ENCODE measurements at places on chromosomes 7 and 10. TPM values are rescaled to one million over a fixed set of nuclear protein-coding genes. Genes with fewer than 3 reads are reported as not detected.

GRCh38 chr7:104362756-104363155 is 34.4 kb downstream of the LHFPL3 start:
- no peak for DNase-seq

GRCh38 chr7:150954986-150955518 is 23.1 kb downstream of the KCNH2 start:
- DNase-seq = no peak

DNA sequence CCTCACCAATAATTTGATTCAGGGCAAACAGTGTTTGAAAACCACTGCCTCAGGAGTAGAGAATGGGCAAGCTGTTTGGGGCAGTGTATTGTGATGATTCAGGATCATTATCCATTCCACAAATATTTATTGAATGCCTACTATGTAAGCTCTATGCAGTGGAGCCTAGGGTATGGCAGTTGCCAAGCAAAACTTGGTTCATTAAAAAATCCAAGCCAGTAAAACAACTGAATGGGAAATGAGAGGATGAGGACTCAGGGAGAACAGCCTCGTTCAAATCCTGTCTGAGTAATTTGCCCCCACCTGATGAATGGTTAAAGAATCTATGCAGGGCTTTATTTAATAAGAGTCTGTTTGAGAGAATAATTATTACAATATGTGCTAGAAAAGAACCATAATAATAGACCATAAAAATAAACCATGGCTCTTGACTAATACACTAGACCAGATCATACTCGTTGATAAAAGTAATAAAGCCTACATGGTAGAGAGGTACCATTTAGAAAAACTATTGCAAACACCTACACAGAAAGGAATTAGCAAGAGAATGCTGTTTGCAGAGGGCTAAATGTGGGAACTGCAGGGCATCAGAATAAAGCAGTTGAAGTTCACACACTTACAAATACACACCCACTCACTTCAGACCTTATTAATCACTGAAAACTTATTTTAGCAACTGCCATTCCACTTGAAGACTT is 71.7 kb downstream of the CREB5 start:
- DNase-seq = no peak

DNA sequence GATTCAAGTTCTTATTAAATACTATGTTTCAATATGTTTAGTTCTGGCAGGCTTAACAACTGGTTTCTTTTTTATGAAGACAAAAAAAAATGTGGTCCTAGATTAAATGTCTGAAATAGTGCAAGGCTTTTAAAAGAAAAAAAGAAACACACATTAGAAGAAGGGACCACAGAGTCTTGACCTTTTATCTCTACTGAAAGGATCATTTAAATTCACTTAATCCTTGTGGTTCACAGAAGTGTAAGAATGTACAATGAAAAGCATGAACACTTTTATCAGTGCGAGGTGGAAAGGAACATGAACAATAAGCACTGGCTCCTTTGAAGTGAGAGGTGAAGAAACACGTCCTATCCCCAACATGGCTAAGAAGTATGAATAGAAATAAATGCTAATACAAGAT is 765.1 kb downstream of the MAGI2 start:
- no peak for DNase-seq

DNA sequence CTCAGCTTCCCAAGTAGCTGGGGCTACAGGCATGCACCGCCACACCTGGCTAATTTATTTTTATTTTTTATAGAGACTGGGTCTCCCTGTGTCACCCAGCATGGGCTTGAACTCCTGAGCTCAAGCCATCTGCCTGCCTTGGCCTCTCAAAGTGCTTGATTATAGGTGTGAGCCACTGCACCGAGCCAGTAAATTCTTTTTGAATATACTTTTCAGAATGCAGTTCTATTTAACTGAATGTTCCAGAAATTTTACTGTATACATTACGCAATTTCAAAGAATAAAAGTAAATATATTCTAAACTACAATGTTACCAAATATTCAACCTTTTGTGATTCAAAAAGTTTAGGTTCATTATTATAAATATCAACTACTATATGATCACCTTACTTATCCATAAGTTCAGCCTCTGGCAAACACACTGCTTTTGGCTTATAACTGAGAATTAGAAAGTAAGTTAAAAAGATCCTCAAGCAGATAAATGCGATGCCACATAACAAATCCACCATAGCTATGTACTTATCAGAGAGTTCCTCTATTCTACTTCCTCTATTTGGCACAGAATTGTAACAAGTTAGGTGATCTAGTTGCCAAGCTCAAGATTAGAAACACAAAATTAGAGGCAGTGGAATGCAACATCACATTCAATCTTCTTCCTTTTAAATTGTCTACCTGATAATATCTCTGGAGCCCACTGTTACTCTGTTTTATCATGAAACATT is 118.2 kb downstream of the ANK3 start:
- DNase-seq = no peak

GRCh38 chr10:98351831-98352402 is 63.1 kb downstream of the PYROXD2 start:
- no peak for DNase-seq

DNA sequence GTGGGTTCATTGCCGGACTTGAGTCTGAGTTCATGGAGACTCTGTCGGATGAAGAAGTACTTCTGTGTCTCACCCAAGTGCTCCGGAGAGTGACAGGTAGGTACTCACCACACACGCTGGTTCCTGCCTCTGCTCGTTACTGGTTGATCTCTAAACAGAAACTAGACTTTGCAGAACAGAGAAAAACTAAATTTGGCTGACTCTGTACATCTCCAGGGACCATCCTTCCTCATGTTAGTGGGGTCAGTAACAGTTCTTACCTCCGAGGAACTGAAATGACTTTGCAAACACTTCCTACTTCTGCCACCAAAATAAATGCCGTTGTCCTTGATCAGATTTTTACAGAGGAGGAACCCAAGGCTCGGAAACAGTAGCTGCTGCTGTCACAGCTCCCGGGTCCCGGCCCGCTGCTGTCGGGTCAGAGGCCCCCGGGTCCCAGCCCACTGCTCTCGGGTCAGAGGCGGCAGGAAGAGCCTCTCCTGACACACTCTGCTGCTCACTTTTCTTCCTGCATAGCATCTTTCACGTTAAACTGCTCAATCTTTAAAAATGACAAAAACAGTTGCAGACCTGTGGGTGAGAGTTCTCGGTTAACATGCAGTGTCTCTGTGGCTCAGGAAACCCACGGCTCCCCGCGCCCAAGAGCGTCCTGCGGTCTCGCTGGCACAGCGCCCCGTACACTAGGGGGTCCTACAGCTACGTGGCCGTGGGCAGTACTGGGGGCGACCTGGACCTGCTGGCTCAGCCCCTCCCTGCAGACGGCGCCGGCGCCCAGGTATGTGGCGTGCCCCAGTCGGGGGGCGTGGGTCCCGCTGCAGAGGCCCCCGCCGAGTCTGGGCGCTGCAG is 4.8 kb upstream of the MTG1 start:
- no peak for DNase-seq

GRCh38 chr7:95213148-95213547 is 111.2 kb downstream of the PON1 start:
- no peak for DNase-seq

- no peak for DNase-seq
Measured at GRCh38 chr10:89438525-89438924, 24.2 kb downstream of the IFIT5 start.

GRCh38 chr7:32489788-32490126 is 423 bp downstream of the LSM5 start:
- DNase-seq = no peak

DNA sequence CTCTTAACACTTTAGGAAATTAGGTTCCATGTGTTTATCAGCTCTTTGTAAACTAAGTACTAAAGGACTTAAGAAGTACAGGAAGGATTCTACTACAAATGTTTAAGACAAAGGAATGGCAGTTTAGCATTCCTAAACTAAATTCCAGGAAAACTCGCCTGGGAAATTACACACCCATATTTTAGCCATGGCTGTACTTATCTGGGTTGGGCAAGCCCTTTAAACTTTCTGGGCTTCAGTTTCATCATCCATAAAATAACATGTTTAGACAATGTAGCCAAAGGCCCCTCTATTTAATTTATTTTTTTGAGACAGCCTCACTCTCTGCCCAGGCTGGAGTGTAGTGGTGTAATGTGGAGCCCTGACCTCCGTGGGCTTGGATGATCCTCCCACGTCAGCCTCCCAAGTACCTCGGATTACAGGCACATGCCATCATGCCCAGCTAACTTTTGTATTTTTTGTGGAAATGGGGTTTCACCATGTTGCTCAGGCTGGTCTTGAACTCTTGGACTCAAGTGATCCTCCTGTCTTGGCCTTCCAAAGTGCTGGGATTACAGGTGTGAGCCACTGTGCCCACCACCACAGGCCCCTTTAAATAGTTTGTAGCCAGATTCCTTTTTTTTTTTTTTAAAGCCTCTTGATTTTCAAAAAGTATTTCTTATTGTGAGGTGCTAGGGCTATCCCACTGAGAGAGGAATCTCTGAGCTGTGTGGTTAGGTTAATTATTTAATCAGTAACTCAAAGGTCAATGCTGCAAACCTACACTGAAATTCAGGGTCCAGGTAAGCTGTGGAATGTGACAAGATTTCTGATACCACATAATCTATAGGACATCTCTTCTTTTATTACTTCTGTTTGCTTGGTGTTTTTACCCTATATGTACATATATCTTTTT is 32.1 kb downstream of the TMEM60 start:
- DNase-seq = no peak

- DNase-seq = no peak
Measured at GRCh38 chr7:131436384-131436783, 108.7 kb downstream of the MKLN1 start.

GRCh38 chr7:1555813-1556543 is at the start of gene TMEM184A:
TSS of gene TMEM184A (minus strand) at chr7:1556205. CDS start at chr7:1555484, 721 bp downstream.
- DNase-seq = no peak

- no peak for DNase-seq
Measured at GRCh38 chr10:50439187-50439586, 184.6 kb downstream of the SGMS1 start.

DNA sequence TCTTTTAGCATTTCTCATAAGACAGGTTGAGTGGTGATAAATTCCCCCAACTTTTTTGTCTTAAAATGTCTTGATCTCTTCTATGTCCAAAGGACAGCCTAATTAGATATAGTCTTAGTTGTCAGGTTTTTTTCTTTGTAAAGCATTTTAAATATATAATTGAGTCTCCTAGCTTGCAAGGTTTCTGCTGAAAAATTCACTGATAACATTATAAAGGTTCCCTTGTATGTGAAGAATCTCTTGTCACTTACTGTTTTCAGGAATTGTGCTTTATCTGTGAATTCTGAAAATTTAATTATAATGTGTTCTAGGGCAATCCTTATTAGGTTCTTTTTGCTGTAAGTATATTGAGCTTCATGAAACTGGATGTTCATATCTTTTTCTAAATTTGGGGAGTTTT is 96.8 kb upstream of the ZNF92 start:
- DNase-seq = no peak

- DNase-seq = no peak
Measured at GRCh38 chr7:143965280-143965679, 10.6 kb downstream of the OR2F1 start.

GRCh38 chr7:1928645-1929348 is 258.7 kb downstream of the ELFN1 start:
- no peak for DNase-seq

DNA sequence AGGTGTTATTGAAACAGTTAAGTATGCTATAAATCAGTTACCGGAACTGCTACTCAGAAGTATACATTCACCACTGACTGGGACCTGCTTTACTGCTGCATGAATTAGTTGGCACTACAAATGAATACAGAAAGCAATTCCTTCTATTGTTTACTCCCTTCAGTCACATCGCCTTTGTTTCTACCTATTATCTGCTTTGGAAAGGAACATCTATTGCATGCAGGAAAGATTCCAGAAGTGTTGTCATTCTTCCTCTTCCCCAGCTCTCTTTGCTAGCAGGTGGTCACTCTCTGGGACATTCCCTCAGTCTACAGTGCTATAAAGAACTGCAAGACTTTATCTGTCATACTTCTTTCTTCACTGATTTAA is 131.3 kb downstream of the ANK3 start:
- DNase-seq = no peak

DNA sequence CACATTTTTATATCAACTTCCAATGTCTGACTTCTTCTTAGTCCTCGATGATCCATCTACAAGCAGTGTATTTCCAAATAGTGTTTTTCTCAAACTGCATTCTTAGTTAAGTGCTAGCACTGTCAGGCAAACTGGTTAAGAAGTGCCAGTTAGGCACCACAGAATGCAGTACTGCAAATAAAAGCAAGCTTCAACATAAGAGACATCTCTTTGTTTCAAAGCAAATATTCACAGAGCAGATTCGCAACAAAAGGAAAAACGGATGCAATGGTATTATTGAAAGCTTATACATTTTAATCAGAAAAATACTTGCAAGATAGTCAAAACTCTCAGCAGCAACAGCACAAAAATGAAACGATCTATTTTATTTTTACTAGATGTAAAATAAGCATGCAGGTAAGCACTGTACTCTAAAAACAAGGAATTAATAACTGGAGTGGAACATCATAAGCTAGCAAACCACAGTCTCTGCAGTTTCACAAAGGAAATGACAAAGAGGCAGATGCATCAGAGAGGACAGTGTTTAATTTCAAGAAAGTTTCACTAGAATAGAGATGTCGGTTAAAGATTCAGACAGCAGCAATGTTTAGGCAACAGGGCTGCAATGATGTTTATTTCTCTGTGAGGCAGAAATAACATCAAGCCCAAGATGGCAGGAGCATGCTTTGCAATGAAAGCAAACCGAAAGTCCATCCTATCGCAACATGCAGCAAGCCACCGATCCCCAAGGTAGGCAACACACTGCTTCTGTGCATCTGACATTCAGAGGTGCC is 82.0 kb downstream of the FGFR2 start:
- DNase-seq = no peak

- no peak for DNase-seq
Measured at GRCh38 chr7:76326646-76327233, 24.3 kb downstream of the HSPB1 start.

- DNase-seq = no peak
Measured at GRCh38 chr10:30553018-30553625, 76.4 kb downstream of the LYZL2 start.

- no peak for DNase-seq
Measured at GRCh38 chr10:112539340-112539739, 92.3 kb downstream of the VTI1A start.

GRCh38 chr7:106485031-106485551 is 175.9 kb downstream of the CCDC71L start:
- DNase-seq = no peak

- DNase-seq = no peak
Measured at GRCh38 chr7:132553031-132553430, 23.2 kb downstream of the PLXNA4 start.

Gene TUBAL3
- total RNA-seq = not detected

Gene MKX
- total RNA-seq = 0.94 TPM

Gene RBM33
- total RNA-seq = 41.6 TPM

Gene TTYH3
- total RNA-seq = 31.5 TPM

Gene PRKAR2B
- total RNA-seq = 227 TPM

Gene HOXA9
- not detected for total RNA-seq

Gene MUC3A
- total RNA-seq = 0.47 TPM

Gene AKR1C1
- 36.8 TPM for total RNA-seq

Gene LRRC17
- total RNA-seq = 27.0 TPM

Gene SERPINE1
- 0.78 TPM for total RNA-seq

Gene WNT2
- total RNA-seq = 0.16 TPM

Gene NUDT13
- 0.31 TPM for total RNA-seq

Gene MSS51
- 3.7 TPM for total RNA-seq

Gene HHEX
- total RNA-seq = 1.6 TPM

Gene PTPRZ1
- total RNA-seq = 250 TPM

Gene ZPBP
- 0.47 TPM for total RNA-seq

Measured in occipital lobe (tissue), 3 donors.